ENCODE measurements at places on chromosomes 12 and 14.

- DNase-seq: no peak
These were observed 2.8 kb downstream of the TMEM179 start for GRCh38 chr14:104601786-104602185.

GRCh38 chr12:96237035-96237434, 42.9 kb downstream of the ELK3 start:
- DNase-seq: no peak

DNA sequence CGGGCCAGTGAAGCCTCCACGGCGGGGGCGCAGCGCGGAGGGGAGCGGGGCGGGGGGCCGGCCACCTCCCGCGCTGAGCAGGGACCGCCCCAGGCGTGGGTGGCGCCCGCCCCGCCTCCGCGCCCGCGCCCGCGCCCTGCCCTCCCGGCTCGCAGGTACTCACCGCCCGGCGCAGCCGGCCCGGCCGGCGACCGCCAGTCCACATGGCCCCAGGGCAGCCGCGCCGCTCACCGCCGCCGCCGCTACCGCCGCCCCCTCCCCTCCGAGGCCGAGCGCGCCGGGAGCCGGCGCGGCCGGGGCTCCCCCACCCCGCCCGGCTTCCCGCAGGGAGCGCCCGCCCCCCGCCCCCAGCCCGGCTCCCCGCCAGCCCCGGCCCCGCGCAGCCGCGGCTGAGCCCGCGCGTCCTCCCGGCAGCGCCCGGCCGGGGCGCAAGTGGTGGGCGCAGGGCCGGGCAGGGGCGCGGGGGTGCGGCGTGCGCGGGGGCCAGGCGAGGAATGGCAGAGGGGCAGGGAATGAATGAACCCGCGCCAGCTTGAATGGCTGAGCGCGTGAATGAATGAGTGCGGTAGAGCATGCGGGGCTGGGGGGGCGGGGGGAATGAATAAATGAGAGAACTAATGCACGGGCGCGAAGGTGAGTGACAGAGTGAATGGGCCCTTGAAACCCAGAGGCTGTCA, at the start of gene BEGAIN:
Gene BEGAIN, minus strand, starts transcription at position 332 of the 677 bp plus-strand sequence. Its CDS starts 127 bp downstream, at position 205.
- DNase-seq: no peak

- DNase-seq: no peak
These were observed 88.8 kb downstream of the ATXN7L3B start for GRCh38 chr12:74626397-74626796.

- no peak for DNase-seq
These were observed 887.0 kb downstream of the TMTC2 start for GRCh38 chr12:83573671-83574070.

DNA sequence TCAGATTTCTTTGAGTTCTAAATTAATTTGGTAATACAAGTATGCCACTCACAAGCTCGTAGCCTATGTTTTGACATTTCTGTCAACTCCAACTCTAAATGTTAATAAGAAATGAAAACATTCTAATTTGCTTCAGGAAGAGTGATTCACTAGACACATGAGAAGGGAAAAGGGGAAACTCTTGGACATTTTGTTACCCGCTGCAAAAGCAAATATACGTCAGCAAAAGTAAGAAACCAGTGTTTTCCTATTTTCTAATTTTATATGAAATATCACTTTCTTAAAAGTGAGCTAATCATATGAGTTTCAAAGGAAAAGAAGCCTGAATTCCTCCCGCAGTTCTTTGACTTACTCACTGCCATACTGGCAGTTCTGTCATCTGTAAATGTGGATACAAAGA, 162.3 kb downstream of the GRIP1 start:
- DNase-seq: no peak

GRCh38 chr14:54584097-54584496, 17.2 kb downstream of the SAMD4A start:
- no peak for DNase-seq

DNA sequence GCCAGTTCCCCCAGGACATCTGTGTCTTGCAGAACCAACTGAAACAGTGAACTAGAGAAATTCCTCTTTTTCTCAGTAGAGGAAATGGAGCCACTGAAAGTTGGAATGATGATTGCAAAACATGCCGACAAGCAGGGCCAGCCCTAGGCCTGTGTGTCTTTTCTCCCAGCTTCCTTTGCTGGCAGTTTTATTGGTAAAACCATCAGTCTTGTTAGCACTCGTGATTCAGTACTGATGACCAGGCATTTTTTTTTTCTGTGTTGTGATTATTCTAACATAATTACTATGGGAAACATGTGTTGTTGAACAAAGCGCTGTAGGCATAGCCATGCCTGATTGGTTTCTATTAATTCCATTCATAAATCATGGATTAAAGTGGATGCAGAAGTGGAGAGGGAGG, 620.7 kb downstream of the AACS start:
- DNase-seq: no peak

DNA sequence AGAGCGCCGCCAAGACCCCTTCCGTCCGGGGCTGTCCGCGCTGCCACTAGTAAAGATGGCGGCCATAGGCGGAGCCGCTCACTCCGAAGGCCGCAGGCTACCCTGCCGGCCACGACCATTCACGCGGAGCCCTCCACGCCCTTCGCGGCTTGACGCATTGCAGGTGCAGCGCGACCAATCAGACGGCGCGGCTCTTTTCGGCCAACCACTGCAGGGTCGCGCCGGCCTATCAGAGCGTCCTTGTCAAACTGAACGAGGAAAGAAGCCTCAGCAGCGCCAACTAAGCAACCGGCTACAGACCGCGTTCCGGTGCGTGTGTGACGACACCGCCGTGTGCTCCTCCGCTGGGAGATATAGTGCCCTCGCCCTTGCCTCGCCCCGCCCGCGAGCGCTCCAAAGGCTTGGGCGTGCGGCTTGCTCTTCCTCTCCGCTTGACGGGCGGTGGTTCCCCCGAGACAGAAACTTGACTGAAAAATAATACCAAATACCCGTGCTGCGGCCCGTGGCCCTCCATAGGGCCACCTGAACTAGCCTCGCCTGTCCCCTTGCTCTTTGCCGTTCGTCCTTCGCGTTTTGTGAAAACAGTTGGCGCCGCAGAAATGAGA, 13.6 kb upstream of the CALM1 start:
- DNase-seq: peak; percentile 96

DNA sequence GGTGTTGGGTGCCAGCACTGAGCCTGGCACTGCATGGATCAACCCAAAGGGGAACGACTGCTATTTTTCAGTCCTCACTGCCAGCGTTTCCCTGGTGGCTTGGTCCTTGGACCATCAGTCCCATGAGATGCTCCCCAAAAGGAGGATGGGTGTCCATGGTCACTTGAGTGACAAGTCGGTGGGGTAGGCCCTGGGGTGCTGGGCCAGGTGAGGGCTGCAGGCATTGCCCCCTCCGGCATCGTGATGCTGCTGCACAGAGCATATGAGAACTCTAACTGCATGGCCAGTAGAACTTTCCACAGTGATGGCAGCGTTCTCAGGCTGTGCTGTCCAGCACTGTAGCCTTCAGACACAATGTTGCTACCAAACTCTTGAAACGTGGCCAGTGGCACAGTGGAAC, 16.2 kb downstream of the SETD1B start:
- DNase-seq: no peak

DNA sequence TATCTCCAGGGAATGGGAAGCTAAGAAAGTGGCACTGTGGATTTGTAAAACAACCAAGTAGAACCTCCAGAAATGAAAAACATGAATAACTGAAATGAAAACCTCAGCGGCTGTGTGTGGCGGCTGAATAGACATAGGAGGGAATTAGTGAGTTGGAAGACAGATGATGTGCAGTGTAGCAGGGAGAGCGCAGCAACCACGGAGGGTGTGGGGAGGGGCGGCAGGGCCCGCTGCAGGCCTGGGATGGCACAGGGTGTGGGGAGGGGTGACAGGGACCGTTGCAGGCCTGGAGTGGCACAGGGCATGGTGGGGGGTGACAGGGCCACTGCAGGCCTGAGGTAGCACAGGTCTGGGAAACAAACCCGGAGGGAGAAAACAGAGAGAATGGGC, 51.1 kb downstream of the BEGAIN start:
- DNase-seq: no peak

DNA sequence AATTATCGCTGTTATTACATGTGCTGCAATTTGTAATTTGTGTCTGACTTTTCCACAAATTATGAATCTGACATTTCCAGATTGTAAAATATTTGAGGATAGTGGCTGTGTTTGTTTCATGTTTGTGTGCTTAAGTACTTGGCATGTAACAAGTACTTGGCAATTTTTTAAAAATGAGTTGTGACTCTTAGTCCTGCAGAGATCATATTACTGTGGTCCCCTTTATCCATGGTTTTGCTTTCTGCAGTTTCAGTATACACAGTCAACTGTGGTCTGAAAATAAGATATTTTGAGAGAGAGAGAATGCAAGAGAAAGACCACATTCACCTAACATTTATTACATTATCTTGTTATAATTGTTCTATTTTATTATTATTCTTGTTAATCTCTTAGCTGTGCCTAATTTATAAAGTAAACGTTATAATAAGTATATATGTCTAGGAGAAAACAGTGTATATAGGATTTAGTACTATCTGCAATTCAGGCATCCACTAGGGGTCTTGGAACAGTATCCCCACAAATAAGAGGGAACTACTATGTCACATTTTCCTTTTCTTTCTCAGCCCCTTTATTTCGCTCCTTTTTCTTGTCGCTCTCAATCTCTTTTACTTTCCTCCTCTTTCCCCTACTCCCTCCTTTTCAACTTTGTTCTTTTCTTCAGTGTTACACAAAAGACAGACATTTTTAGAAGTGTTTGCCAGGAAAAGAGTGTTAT, 176.1 kb downstream of the FUT8 start:
- DNase-seq: no peak

DNA sequence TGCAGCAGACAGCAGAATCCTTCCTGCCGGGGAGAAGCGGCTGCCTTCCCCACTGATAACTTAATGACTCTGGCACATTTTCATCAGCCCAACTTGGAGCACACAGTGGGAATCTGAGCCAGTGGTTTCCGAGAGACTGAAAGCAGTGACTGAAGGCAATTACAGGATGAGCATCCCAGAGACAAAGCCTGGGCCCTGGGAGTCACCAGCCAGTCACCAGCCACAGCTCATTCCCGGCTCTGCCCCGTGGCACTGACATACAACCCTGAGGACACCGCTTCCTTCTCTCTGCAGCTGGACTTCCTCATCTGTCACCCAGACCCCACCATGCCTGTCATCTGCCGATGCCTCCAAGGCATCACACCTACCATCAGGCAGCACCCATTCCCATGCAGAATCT, 192.3 kb downstream of the DPF3 start:
- DNase-seq: no peak

GRCh38 chr12:22731236-22731635, 106.3 kb downstream of the ETNK1 start:
- no peak for DNase-seq

- DNase-seq: no peak
These were observed 734 bp downstream of the COX6A1 start for GRCh38 chr12:120438495-120439198.

- DNase-seq: no peak
These were observed 98.9 kb downstream of the RERG start for GRCh38 chr12:15122344-15122743.

- DNase-seq: no peak
These were observed 129.8 kb upstream of the TMEM132C start for GRCh38 chr12:128137140-128137539.

DNA sequence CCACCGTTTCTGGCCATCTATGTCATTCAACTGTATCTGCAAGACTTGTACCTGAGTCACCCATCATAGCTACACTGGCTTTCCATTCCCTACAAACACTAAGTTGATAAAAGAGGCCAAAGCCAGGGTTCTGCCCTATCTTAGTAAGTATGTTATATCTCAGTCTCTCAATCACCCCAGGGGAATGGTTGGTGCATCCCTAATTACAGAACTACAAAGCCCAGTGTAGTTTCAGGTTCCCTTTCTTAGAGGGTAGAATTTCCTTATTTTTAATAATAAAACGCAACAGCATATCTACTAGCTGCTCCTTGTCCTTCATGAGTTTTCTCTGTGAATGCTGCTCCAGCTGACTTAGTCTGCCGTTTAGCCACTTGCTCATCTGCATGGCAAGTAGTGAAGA, 57.6 kb downstream of the ST8SIA1 start:
- no peak for DNase-seq

DNA sequence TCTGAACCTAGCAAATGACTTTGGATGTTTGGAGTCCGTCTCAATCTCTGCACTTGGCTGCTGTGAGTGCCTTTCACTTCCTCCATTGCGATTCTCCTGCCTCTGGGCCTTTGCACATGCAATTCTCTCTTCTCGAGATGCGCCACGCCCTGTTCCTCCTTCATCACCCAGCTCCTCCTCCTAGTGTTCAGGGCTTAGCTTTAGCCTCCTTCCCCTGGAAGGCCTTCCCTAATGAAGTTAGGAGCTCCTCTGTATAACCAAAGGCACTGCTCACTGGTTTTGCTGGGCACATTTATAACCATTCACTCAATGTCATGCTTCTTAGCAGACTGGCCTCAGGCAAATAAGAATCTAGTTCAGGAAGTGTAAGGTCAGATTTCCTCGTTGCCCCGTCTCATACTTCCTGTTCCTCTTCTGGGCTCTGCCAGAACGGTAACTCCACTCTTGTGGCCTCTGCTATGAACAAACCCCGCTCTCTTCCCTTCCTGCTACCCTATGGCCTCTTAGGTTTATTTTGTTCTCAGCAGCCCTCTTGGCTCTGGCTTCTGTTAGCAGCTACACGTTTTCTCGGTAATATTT, 171.4 kb downstream of the CRADD start:
- no peak for DNase-seq

- no peak for DNase-seq
These were observed 458.0 kb upstream of the ATP2B1 start for GRCh38 chr12:90166671-90167070.

- no peak for DNase-seq
These were observed 33.3 kb upstream of the PPM1A start for GRCh38 chr14:60215520-60216420.

DNA sequence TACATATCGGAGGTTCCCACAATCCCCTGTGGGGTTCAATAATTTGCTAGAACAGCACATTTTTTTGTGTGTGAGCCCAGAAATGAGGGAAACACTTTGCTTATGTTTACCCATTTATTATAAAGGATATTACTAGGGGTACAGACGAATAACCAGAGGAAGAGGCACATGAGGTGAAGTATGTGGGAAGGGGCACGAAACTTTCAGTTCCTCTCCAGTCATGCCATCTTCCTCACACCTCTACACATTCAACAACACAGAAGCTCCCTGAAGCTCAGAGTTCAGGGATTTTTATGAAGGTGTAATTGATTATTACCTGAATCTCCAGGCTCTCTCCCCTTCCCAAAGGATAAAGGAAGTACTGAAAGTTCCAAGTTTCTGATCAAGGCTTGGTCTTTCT, 30.2 kb upstream of the DYRK2 start:
- no peak for DNase-seq
